ENCODE measurements at places on chromosomes 5 and 9. TPM values are rescaled to one million over a fixed set of nuclear protein-coding genes. Genes with fewer than 3 reads are reported as not detected.

The SHISAL2B gene
- polyA plus RNA-seq, result not detected

The MOB3B gene
- 0.05 TPM for polyA plus RNA-seq

GRCh38 chr9:72292874-72293607, 72.0 kb downstream of the ZFAND5 start:
- no peak overlapping the region for H3K27ac ChIP-seq
- no peak overlapping the region for H3K4me3 ChIP-seq
- no peak for DNase-seq
- no peaks in the 10 kb centered on the region for H3K27me3 ChIP-seq

DNA sequence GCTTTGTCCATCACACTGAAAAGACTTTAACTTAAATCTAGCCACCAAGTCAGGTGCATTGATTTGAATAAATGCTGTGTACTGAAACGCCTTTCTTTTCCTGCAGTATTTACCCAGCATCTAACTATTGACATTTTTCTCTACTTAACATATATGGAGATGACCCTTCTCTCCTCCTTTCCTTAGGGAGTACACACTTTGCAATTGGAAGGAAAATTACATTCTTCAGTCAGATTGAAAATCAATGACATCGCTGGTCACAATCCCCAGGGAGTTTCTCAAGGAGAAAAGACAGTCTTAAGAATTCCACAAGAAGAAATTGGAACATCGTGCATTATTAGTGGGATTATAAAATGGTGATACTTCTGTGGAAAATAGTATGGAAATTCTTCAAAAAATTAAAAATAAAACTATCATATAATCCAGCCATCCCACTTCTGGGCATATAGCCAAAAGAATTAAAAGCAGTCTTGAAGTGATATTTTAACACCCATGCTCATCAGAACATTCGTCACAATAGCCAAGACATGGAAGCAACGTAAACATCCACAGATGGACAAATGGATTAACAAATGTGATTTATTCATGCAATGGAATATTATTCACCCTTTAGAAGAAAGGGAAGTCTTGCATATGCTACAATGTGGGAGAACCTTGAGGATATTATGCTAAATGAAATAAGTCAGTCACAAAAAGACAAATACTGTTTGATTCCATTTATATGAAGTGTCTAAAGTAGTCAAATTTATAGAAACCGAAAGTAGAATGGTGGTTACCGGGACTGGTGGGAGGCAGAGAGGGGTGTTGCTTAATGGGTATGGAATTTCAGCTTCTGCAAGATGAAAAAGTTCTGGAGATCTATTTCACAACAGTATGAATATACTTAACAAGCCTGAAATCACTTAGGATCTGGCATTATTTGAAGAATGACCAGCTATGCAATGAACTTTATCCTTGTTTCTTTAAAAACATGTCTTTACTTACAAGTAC, 14.3 kb upstream of the FREM1 start:
- H3K4me3 ChIP-seq, result no peak overlapping the region
- H3K36me3 ChIP-seq, result no peaks in the 10 kb centered on the region
- no peak overlapping the region for H3K27ac ChIP-seq
- DNase-seq, result no peak

The TMC1 gene
- polyA plus RNA-seq, result not detected
